Caco-2 (cell line): ENCODE measurements at places on chromosomes 7 and 10. TPM values are rescaled to one million over a fixed set of nuclear protein-coding genes. Genes with fewer than 3 reads are reported as not detected.
A peak's percentile ranks its signal among the peaks of the same experiment; 100 is the strongest.

The SPDYE9 gene
- total RNA-seq, result not detected in 2 replicates

The GRID2IP gene
- 0.65 and 0.95 TPM in 2 replicates for total RNA-seq

The MACC1 gene
- total RNA-seq, result 87.7 and 96.7 TPM in 2 replicates

The LIPK gene
- total RNA-seq, result not detected in 2 replicates

The UPK3B gene
- total RNA-seq, result 5.3 and 9.1 TPM in 2 replicates

The NKX2-3 gene
- 0.37 and 0.43 TPM in 2 replicates for total RNA-seq

The ASL gene
- total RNA-seq, result 54.9 and 64.0 TPM in 2 replicates

The OR2A5 gene
- not detected in 2 replicates for total RNA-seq

The SLC29A3 gene
- 18.3 and 20.7 TPM in 2 replicates for total RNA-seq

- no peak overlapping the region for H3K4me3 ChIP-seq
- no peak overlapping the region for H3K27ac ChIP-seq
- peak; percentile 19 for DNase-seq
Measured at GRCh38 chr10:117221156-117221711, 19.7 kb upstream of the SLC18A2 start.

DNA sequence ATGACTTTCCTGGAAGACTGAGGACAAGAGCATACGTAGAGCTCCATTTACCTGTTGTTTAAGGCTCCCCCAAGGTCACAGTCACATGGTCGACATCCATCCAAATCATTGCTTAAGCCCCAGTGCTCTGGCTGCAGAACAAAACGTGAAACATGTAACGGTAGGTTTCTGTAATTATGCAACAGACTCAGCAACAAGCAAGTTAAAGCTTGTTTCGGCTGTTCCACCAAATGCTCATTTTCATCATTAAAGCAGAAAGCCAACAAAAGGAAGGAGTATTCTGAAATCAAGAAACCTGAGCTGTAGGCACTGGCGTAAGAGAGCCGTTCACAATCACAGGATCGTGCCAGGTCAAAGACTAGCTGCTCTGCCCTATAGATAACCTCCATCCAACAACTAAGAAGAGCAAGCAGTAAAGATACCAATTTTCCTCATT, 30.0 kb downstream of the LAMB1 start:
- no peak for DNase-seq
- no peak overlapping the region for H3K27ac ChIP-seq
- no peak overlapping the region for H3K4me3 ChIP-seq
- no peaks in the 10 kb centered on the region for H3K27me3 ChIP-seq

- peak; percentile 49 for DNase-seq
- peaks cover 13% of the 10 kb centered on the region for H3K4me1 ChIP-seq
- no peaks in the 10 kb centered on the region for H3K36me3 ChIP-seq
Measured at GRCh38 chr7:101576998-101577397, 52.1 kb downstream of the MYL10 start.

DNA sequence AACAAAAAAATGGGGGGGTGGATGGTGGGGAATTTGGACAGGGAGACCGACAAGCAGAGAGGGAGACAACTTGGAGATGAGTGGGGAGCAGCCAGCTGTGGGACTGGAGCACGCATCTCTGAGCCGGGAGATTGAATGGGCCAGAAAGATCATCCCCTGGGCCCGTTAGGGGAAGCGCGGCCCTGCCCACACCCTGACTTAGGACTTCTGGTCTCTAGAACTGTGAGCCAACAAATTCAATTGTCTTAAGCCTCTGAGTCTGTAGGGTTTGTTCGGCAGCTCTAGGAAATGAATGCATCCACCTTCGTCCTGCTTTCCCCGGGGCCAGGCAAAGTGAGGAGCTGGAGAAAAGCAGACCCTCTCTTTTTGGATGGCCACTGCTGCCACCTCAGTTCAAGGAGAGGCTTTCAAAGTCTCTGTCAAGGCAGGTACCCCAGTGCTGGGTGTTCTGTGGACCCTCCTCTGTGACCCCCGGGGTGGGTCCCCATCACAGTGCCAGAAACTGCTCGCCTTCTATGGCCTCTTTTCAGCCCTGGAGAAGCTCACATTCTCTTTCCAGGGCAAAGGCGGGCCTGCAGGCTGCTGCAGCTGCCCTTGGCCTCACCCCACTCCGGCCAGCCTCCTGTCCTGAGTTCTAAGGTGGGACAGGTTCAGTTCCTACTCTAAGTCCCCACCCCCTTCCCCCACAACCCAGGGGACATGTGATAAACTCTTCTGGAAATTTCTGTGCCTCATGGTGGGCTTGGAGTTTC, 423.2 kb downstream of the RPS24 start:
- no peak overlapping the region for H3K4me3 ChIP-seq
- H3K27me3 ChIP-seq, result no peaks in the 10 kb centered on the region
- H3K4me1 ChIP-seq, result peaks cover 43% of the 10 kb centered on the region
- H3K36me3 ChIP-seq, result no peaks in the 10 kb centered on the region

DNA sequence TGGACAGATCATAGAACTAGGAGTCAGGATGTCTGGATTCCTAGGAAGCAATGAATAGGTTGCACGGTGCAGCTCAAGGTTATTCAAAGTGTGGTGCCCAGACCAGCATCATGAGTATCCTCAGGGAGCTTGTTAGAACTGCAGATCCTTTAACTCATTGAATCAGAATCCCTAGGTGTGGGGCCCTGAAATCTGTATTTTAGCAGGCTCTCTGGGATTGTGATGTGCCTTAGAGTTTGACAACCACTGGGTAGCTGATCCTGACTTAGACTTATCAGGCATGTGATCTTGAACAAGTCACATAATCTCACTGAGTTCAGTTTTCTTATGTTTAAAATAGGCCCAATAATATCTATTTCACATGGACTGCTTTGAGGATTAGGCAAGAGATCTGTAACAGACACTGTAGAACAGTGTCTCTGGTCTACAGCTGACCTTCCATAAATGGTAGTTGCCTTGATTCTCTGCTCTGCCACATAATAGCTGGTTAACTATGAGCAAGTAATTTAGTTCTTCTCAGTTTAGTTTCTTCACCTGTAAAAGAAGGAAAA, 46.4 kb upstream of the ATRNL1 start:
- no peaks in the 10 kb centered on the region for H3K27me3 ChIP-seq
- DNase-seq, result no peak
- no peak overlapping the region for H3K4me3 ChIP-seq
- H3K36me3 ChIP-seq, result no peaks in the 10 kb centered on the region
- peaks cover 15% of the 10 kb centered on the region for H3K4me1 ChIP-seq

- H3K36me3 ChIP-seq, result no peaks in the 10 kb centered on the region
- DNase-seq, result peak; percentile 71
- no peak overlapping the region for H3K4me3 ChIP-seq
- peaks cover 43% of the 10 kb centered on the region for H3K4me1 ChIP-seq
Measured at GRCh38 chr10:59895629-59896116, 10.7 kb downstream of the CCDC6 start.
